ENCODE measurements at places on chromosomes 6 and 20.

- peak; percentile 50 for DNase-seq
These were observed 7.6 kb upstream of the RNF114 start for GRCh38 chr20:49928411-49929141.

DNA sequence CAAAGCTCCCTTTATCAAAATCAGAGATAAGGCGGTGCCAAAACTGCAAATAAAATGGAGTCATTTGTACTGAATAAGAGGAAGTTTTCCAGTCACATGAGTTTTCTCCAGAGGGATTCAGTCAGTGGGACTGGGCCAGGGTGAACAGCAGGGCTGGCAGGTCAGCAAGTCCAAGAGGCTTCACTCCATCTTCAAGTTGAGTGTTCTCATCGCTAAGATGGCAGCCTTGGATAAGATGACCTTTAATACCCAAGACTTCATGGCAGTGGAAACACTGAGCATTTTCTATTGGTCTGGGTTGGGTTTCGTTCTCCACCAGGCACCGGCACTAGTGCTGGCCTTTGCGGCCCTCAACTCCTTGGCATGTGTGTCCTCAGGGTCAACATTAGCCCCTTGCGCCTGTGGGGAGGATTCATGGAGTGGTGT is 29.3 kb upstream of the IGF2R start:
- no peak for DNase-seq

GRCh38 chr20:46811224-46812084 is 83.2 kb upstream of the EYA2 start:
- no peak for DNase-seq

- no peak for DNase-seq
These were observed 86.6 kb downstream of the SMOC2 start for GRCh38 chr6:168527451-168528210.

- DNase-seq = no peak
These were observed 9.8 kb downstream of the SLC22A23 start for GRCh38 chr6:3447005-3447404.

GRCh38 chr6:50834929-50835410 is 16.3 kb downstream of the TFAP2B start:
- DNase-seq = no peak

- DNase-seq = no peak
These were observed 136.1 kb downstream of the FOXC1 start for GRCh38 chr6:1745814-1746213.

DNA sequence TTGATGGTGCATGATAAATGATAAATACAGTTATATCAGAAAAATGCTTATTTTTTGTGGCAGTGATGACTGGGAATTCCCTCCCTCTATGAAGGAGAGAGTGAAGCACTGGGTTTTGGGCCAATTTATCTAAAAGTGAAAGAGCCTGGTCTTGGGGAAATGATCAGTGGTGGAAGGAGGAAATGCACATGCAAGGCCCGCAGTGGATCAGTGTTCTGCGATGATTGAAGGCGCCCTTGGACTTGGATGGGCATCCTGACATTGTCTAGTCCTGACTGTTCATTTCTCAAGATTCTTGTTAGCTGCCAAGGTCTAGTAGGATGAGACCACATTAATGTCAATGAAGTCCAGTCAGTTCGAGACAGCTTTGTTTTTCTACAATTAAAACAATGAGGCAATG is 272.0 kb upstream of the SLC35B3 start:
- DNase-seq = no peak

- no peak for DNase-seq
These were observed 52.5 kb downstream of the RBL1 start for GRCh38 chr20:37042986-37043972.

- no peak for DNase-seq
These were observed 264.7 kb downstream of the TMEM242 start for GRCh38 chr6:157058574-157058973.

DNA sequence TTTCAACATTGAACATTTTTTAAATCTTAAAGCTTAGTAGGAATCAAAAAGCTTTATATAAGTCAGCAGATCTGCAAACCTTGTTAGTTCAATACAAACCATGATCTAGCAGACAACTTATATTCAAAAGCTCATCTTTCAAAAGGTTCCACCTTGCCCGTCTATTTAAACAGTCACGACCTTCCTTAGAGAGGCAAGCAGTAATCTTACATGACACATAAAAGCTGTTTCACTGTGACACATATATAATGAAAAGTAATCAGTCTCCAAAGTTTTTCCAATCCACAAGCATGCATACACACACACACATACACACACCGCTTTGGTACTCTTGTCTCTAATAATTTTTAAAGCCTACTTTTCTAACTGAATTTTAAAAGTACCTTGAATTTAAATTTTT is 12.9 kb downstream of the SOD2 start:
- DNase-seq = no peak

DNA sequence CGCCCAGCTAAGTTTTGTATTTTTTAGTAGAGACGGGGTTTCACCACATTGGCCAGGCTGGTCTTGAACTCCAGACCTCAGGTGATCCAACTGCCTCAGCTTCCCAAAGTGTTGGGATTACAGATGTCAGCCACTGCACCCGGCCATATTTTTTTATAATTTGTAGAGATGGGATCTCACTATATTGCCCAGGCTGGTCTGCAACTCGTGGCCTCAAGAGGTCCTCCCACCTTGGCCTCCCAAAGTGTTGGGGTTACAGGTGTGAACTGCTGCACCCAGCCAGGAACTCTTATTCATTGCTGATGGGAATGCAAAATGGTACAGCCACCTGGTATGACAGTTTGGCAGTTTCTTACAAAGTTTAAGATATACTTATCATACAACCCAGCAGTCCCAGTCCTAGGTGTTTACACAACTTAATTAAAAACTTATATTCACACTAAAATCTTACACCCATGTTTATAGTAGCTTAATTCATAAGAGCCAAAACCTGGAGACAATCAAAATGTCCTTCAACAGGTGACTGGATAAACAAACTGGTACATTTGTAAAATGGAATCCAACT is 11.7 kb upstream of the STAU1 start:
- DNase-seq = no peak

DNA sequence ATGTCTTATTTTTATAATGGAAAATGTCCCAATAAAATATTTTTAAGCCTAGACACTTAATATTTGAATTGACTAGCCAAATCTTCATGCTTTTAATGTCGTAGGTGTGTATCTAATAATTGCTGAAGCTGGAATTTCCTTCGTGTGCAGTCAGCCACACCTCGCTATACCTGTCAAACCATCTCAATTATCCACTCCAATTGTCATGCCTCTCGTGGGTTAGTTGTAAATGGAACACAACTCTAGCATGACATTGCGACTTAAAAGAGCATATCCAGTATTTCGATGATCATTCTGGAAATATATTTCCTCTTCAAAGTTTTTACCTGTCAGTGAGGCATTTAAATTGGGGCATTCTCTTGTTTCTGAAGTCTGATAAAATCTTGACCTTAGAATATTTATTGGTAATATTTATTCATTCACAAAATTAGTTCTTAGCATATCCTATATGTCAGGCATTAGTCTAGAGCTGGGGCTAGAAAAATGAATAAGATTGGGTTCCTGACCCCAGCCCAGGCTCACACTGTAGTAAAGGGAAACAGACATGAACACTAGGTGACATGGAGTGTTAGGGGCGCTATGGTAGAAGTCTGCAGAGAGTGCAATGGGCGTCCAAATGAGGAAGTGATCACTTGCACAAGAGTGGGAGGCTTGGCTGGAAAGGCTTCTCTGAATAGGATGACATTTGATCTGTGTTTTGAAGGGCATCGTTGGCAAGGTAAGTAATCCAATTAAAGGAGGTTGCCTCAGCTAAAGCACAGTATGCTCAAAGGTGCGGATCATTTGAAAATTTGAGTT is 11.0 kb upstream of the CFAP206 start:
- DNase-seq = no peak

GRCh38 chr6:147820520-147820919 is 312.0 kb downstream of the SAMD5 start:
- DNase-seq = no peak

DNA sequence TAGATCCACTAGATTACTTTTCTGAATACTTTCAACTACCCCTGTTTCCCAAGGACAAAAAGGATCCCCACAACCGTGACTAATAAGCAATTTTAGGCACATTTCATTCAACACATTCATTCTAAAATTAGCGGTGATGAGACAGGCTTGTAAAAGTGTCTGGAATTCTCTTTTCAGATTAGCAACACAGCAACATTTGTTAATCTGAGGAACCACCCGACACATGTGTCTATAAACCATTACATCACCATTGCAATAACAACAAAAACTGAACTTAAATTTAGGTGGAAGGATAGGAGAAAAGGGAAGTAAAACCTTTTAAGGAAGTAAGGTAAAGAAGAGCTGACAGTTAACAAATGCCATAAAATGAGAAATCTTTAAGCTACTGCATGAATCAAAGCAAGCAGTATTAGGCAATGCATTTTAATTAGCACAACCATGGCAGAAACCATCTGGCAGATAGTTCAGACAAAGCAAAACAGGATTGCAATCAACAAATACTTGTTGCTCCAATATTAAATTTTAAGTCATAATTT is 49.1 kb downstream of the MAP3K7 start:
- no peak for DNase-seq

Data from skin of body (tissue), 3 donors.